NCI-H1092 (cell line): ENCODE measurements at places on chromosomes 16 and 17.

DNA sequence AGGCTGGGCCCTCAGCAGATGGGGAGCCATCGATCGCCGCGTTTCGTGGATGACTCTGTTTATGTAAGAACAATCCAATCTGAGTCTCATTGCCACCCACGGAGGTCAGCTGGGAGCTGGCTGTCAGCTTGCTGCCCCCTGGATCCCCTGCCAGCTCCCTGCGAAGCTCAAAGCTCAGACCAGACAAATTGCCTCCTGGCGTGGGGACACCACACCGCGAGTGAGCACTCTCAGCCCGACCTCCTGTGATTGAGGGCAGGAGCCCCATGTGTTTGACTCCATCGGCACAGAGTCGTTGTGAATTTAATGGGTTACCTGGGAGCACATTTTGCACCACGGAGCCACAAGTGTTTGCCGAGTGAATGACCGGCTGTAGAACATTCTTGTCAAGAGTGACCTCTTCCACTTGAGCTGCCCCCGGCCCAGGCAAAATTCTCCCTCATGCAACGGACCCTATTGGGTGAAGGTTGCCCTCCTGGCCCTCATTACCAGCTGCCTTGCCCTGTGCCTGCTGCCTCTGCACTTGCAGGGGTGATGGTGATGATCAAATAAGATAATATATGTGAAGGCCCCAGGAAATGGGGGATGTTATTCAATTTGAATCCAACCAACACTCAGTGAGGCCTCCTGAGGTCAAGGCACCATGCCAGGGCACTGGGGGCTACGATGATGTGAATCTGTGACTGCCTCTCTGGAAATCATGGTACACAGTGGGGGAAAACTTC, 7.6 kb upstream of the GFAP start:
- DNase-seq: no peak

DNA sequence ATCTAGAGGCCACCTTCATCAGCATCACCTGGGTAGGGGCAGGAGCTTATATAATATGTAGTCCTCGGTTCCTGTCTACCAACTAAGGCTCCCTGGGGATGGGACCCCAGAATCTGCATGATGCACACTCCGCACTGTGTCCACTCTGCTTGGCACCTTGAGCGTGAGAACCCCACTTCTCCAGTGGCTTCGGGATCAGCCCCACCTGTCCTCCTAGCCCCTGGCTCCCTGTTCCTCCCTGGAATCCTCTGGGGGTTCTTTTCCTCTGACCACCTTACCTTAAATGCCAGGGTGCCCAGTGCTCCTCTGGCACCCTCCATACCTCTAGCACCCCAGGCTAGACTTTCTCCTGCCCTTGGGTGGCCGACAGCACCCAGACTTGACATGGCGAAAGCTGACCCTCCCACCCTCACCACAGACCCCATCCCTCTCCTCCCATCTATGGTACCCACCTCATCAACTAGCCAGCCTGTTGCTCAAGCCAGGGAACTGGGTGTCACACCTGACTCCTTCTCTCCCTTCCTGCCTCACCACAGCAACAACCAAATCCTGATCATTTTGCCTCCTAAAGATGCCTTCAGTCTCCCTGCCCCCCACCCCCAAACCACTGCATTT, 2.8 kb upstream of the NXPH3 start:
- DNase-seq: no peak

- DNase-seq: no peak
Observed at GRCh38 chr17:71633391-71633849, 487.4 kb upstream of the SOX9 start.

GRCh38 chr16:49148410-49148809, 133.2 kb downstream of the CBLN1 start:
- DNase-seq: no peak

GRCh38 chr16:47461598-47462266, 601 bp downstream of the PHKB start:
- DNase-seq: no peak

GRCh38 chr17:68004201-68004600, 7.9 kb upstream of the C17orf58 start:
- no peak for DNase-seq

GRCh38 chr17:26809033-26809432, 484.9 kb upstream of the WSB1 start:
- no peak for DNase-seq

- no peak for DNase-seq
Observed at GRCh38 chr16:85152414-85153030, 40.2 kb upstream of the CIBAR2 start.

GRCh38 chr17:14366199-14366598, 65.3 kb downstream of the HS3ST3B1 start:
- no peak for DNase-seq

DNA sequence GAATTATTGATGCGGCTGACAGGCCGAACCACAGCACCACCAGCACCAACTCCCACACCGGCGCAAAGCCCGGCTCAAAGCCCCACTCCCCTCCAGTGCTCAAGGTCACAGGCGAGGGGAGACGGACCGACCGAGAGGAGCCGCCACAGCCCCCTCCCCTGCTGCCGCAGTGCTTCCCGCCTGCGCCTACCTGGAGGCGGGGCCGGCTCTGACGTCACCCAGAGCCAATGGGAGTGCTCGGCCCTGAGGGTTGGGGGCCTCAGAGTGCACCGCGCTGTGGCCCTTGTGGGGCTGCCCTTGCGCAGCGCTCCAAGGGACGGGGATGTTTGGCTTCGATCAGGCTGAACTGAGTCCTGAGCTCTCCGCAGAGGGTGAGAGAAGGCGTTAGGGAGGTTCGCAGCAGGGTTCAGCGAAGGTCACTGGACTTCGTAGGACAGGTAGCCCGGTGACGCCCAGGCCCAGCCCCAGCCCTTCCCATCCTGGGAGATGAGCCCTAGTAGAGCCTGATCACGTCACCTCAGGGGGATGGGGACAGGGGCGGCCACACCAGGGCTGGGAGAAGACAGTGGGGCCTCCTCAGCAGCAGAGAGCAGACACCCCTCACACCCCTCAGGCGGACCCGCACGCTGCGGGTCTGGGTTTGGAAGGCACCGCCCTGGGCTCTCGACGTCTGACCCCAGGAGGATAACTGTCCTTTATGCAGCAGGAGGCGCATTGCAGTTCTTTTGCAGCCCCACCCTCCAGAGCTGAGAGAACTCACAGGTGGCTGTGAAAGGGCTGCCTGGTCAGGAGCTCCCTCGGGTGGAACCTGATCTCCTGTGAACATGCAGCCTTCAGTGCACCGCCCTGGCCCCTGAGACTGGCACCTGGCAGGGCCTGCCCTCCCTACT, 1.5 kb downstream of the NDRG4 start:
- DNase-seq: peak; percentile 38

- no peak for DNase-seq
Observed at GRCh38 chr16:2955438-2955778, 8.7 kb upstream of the KREMEN2 start.

DNA sequence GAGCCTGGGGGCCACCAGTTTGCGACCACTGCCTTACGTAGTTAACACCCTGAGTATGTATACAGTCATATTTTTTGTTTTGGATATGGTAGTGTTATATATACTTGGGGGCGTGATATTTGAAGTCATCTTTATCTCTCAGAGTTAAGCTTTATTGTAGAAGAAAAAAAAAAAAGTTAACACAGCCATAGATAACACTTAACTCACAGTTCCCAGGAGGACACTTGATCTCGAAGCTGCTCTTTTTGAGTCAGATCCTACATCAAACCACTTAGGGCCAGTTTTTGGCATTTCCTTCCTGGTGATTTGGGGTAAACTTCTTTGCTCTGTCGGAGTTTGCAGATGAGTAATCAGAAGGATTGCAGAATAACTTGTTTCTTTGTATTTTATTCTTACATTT, 5.8 kb downstream of the ITPRIPL2 start:
- DNase-seq: no peak

- DNase-seq: no peak
Observed at GRCh38 chr17:78134899-78135385, 4.4 kb downstream of the TMC8 start.

GRCh38 chr17:864315-864714, 82.2 kb downstream of the MRM3 start:
- no peak for DNase-seq

DNA sequence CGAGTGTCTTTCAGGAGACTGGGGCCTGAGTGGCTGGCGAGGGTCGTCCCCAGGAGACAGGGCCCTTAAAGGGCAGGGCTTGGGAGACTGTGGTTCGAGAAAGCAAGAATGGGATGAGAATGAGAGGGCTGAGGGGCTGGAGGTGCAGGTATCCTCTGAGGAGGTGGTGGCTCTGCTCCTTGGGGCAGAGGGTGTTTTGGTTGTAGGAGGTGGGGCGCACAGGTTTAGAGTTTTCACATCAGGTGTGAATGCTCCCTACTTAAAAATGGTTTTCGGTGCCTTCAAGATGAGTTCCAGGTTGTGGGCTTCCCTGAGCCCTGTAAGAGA, 430 bp downstream of the BCAS3 start:
- DNase-seq: no peak

DNA sequence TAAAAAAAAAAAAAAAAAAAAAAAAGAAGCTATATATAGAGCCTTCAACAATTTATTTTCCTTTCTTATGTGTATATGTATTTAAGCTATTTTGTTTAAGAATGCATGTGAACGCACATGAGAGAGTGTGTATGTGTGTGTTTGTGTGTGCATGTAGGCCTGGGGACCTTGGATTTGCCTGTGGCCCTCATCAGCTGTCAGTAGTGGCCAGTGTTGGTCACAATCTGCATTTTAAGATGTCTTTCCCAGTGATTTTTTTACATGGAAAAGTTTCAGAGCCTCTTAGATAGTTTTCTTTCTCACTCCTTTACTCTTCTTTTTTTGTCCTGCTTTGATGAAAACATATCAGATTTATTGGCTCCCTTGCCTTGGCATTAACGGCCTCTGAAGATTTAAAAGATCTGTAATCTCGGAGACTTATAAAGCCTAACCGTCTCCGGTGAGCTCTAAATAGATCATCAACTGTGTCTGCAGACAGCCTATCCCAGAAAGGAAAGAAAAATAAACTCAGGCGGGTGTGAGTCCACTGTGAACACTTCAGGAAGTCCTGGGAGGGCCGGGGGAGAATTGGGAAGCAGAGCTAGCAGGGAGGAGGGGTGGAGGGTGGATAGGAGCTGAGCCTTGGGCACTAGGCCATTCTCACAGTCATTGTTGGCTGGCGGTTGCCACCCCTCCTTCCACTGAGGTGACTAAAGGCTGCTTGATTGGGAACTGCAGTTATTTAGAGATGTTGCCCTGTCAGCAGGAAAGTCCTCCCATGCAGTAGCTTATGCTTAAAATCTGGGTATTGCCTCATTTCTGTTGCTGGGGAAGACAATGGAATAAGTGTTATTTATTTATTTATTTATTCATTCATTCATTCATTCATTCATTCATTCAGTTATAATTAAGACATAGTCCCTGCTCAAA, 86.8 kb downstream of the WWP2 start:
- no peak for DNase-seq

DNA sequence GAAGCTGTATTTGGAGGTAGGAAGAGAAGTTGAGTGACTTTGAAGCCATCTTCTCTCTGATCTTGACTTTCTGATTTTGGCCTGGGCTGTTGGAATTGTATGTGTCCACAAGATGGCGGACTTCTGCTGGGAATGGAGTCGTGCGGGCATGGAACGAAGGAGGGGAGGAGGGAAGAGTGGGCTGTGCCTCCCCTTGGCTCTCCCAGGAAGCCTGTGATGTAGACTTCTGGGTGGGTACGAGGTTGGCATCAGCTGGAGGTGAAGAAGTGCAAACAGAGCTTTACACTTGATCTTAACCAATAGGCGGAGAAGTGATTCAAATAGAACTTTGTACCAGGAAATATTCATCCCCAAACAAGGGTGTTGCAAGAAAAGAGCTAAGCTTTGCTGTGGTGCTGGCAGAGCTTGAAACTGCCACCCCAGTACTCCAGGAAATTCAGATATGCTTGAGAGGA, 7.4 kb upstream of the TMEM220 start:
- DNase-seq: no peak

DNA sequence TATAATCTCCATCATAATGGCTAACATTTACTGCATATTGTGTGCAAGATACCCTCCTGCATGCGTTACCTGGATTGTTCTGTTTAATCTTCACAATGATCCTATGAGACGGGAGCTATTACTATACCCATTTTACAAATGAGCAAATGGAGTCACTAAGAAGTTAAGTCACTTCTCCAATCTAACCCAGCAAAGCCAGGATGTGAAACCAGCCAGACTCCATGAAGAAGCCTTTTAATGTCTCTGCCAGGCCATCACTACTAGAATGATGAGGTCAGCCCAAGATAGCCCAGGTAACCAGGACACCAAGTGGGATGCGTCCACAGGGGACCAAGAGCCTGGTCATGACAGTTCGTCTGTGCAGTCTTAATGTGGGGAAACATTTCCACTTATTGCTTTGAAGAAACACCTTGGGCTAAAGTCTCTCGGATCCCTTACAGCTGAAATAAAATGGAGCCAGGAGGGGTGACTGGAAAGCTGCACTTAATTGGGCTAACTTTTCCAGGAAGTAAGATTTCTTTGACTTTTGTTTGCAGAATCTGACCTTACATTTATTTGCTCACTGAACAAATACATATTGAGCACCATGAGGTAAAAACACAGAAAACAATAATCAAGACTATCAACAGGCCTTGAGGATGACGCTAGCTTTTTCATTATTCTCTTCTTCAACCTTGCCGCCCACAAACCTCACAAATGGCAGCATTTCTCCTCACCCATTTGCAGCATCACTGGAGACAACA, 926 bp upstream of the SHCBP1 start:
- no peak for DNase-seq

- DNase-seq: no peak
Observed at GRCh38 chr17:28470914-28471366, 2.5 kb upstream of the SLC13A2 start.

DNA sequence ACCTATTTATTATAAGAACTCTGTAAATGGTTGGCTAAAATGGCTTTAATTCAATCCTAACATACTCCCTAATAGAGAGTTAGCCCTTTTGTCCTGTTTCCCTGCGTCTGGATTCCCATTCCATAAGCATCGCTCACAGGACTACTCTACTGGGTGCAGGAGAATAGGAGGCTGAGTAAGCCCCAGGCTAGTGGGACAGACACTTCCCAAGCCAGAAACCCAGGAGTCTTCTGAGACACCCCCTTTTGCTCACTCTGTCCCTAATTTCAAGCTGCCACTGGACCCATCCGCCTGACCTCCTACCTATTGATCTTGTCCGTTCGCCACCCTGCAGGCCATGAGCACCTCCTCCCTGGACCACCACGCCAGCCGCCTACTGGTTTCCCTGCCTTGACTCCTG, 16.7 kb upstream of the TOB1 start:
- DNase-seq: no peak

- no peak for DNase-seq
Observed at GRCh38 chr17:66451188-66452149, 149.1 kb downstream of the PRKCA start.

GRCh38 chr16:85195900-85196772, 83.9 kb upstream of the CIBAR2 start:
- DNase-seq: no peak

- peak; percentile 6 for DNase-seq
Observed at GRCh38 chr17:8785547-8786413, 13.4 kb downstream of the MFSD6L start.

DNA sequence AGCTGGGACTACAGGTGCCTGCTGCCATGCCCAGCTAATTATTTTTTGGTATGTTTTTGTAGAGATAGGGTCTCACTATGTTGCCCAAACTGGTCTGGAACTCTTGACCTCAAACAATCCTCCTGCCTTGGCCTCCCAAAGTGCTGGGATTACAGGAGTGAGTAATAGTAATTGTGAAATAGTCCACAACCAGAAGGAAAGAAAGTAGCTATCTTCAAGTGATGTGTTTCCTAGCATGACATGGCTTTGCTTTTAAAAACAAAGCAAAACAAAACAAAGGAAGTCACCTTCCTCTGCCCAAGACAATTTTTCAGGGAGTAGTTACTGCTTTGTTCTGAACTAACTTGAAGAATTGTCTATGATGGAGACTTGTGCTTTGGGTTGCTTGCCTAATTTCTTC, 27.0 kb downstream of the ATP6V0A1 start:
- DNase-seq: no peak

GRCh38 chr17:58680038-58680369, 11.8 kb downstream of the TEX14 start:
- no peak for DNase-seq
